ENCODE measurements at places on chromosomes 12 and 14.

- DNase-seq, result no peak
Measured at GRCh38 chr12:726281-727140, 25.9 kb upstream of the WNK1 start.

DNA sequence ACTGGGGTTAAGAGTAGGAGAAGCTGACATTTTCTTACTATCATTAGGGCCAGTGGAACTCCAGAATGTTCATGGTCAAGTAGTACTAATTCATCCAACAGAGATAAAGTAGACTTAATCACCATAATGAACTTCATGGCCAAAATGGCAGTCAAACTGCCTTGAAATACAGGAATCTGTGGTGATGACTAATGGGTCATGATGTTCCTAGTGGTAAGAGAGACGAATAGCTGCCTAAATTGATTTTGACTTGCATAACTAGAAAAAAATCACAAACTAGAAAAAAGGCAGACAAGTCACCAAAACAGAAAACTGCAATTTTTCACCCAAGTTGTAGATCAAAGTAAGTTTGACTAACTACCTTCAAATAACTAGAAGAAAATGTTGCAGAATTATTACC lies 138.5 kb downstream of the MGAT4C start:
- no peak for DNase-seq

DNA sequence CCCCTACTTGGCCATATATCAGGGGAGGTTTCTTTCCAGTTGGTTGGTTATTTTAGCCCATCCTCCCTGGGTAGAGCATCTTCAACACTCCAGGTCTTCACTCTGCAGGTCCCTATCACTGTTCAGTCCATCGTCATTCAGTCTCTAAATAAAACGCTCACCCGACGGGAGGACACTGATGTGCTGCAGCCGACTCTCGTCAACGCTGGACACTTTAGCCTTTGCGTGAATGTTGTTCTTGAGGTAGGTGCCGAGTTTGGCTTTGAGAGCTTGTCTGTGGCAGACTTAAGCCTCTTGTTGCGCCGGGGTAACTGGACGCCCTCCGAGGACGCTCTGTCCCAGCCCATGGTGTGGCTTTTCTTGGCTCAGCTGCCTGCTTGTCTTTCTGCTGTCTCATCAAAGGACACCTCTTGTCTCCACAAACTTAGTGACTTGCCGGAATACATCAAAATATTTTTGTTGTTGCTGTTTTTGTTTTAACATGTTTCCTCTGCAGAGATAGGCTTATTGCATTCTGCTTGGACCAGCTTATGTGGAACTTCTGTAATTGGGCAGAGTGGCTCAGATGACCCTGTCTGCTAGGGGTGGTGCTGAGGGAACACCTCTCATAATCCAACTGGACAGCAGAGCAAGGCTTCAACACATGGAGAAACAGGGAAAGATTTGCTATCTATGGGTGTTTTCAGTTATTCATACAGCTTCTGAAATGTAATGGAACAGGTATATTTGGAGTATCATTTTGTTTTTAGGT lies 26.5 kb downstream of the TCTN1 start:
- no peak for DNase-seq

- DNase-seq, result no peak
Measured at GRCh38 chr12:91370086-91370868, 187.7 kb upstream of the DCN start.

- DNase-seq, result peak; percentile 61
Measured at GRCh38 chr14:72598306-72598705, 295.6 kb downstream of the DPF3 start.

- no peak for DNase-seq
Measured at GRCh38 chr14:100889641-100890040, 13.9 kb downstream of the RTL1 start.

GRCh38 chr14:75301666-75302325 lies 23.2 kb downstream of the FOS start:
- DNase-seq, result peak; percentile 27

DNA sequence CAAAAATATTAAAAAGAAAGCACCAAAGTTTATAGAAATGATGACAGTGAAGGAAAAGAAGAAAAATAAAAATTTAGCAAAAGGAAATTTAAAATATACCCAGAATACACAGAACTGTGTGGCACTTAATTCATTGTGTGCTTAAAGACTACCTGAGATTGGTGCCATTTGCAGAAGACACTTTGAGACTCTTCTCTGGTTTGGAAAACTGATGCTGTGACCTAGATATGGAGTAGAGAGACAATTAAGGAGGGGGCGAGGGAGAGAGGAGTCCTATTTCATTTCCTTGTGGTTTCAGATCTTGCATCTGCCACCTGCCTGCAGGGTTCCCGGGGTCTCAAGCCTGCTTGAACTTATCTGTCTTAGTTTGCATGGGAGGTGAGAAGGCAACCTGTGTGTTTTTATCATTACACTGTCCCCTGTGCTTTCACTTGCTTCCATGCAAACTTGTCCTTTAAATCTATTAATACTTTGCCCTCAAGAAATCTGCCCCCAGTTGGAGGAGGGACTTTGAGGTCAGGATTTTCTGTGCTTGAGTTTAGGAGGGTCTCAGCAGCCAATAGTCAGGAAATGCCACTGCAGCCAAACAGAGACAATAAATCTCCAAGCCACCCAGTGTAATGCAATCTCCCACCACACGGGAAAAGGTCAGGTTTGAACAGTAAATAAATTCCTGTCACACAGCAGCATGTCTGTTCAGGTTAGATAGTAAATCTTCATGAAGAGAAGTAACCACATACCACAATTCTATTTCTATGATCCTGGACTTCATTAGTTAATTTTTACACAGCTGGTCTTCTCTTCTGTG lies 119.4 kb downstream of the CAND1 start:
- DNase-seq, result no peak

- no peak for DNase-seq
Measured at GRCh38 chr12:129119537-129119936, 266.3 kb downstream of the GLT1D1 start.

GRCh38 chr14:60164404-60164711 lies 840 bp downstream of the DHRS7 start:
- no peak for DNase-seq

DNA sequence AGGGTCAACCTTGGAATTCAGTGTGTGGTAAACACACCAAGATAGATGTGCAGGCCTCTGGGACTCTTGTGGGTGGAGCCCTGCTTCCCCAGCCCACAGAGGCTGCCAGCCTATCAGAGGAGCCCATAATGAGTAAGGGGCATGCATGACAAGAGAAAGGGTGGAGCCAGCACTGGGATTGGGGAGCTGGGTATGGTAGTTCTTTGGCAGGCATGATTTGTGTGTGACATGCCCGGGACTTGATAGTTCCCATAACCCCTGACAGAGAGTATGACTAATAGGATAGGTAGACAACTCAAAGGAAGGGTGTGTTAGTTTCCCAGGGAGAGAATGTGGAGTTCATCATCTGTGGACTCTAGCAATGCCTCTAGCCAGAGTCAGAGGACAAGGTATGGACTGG lies 143.0 kb downstream of the EMP1 start:
- DNase-seq, result no peak

DNA sequence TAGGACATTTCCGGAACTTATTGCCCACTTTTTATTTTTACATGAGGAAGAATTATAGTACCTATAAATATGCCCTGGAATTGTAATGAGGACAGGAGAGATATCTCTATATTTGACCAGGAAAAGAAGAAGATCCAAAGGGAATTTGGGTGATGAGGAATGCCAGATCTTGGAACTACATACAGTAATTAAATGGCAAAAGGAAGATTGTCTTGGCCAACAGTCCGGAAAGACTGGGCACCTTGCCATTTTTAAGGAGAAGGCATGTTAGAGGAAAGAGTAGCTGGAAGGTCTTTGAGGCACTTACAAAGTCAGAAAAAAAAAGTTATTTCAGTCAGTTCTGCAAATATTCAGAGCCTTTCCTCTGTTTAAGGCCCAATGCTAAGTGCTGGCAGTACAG lies 616.4 kb downstream of the MED13L start:
- DNase-seq, result no peak
